ENCODE measurements at places on chromosomes 1 and 21. TPM values are rescaled to one million over a fixed set of nuclear protein-coding genes. Genes with fewer than 3 reads are reported as not detected.

VASH2 gene
- total RNA-seq: 52.3 TPM

CD1E gene
- not detected for total RNA-seq

S100A2 gene
- not detected for total RNA-seq

NPL gene
- total RNA-seq: 5.1 TPM
